Stimulated activated CD8-positive, alpha-beta memory T cell treated with anti-CD3 and anti-CD28 coated beads, Interleukin-7, amount 100 ng/mL, for 1 hour (primary cell): ENCODE measurements at places on chromosomes 12 and 14.

- DNase-seq, result no peak
These were observed 13.8 kb downstream of the TMED10 start for GRCh38 chr14:75162631-75163030.

DNA sequence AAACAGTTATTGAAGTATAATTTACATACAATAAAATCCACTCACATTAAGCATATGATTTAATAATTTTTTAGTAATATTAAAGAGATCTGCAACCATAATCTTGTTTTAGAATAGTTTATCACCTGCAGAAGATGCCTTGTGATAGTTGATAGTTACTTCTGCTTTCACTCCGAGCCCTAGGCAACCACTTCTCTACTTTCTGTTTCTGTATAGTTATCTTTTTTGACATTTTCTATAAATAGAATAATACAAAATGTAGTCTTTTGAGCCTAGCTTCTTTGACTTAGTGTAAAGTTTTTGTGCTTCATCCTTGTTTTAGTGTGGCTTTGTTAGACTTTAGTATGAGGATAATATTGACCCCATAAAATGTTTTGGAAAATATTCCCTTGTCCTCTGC is 111.0 kb downstream of the MNAT1 start:
- no peak for DNase-seq

- no peak for DNase-seq
These were observed 64.7 kb downstream of the PPP2R5E start for GRCh38 chr14:63478437-63478852.

DNA sequence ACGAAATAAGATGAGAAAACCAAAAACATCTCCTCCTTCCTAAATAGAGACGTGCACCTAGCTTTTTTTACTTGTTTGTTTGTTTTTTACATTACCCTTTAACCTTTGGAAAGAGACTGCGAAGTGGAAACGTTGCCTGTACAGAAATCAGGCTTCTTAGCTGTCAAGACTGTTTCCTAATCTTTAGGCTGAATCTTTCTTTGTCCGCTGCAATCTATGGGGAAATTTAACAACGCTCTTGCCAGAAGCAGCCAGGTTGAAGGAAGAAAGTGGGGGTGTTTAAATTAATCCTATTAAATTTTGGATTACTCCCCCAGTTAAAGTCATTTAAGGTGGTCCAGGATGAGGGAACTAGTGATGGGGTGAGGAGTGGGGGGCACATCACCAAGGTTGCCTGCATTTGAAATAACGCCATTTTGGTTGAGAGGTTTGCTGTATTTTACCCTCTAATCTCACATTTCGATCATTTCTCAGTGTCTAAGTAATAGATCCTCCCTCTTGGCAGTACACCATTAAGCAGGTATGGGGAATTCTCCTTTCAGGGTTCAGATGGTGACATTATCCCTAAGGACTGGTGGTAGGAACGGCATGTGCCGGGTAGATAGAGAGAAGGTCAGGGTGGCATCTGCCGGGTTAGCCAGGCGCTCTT is 2.6 kb downstream of the FLRT2 start:
- DNase-seq, result no peak

- DNase-seq, result no peak
These were observed 12.1 kb upstream of the LRP6 start for GRCh38 chr12:12278899-12279298.

DNA sequence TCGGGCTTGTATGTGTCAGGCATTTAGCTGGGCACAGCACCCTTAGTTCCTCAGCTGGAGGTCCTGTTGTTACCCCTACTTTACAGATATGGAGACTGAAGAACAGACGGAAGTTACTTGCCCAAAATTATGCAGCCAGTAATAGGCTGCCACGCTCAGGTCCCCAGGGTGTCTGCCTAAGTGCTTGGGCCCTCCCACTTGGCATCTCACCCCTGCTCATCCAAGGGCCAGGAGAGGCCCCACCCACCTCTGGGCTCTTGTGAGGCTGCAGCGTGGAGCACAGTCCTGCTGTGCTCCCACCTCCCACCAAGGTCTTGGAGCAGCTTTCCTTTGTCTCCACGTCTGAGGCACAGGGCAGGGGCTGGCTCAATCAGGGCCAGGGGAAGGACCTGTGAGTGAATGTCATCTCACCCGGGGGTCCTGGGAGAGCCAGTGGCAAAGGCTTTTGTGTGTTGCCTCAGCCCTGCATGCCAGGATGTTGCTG is 64.6 kb downstream of the BEGAIN start:
- no peak for DNase-seq

- DNase-seq, result no peak
These were observed 340.2 kb downstream of the C12orf75 start for GRCh38 chr12:105670672-105671071.

GRCh38 chr14:91329486-91330014 is 85.0 kb upstream of the GPR68 start:
- DNase-seq, result no peak
